ENCODE measurements at places on chromosomes 2 and 18.

DNA sequence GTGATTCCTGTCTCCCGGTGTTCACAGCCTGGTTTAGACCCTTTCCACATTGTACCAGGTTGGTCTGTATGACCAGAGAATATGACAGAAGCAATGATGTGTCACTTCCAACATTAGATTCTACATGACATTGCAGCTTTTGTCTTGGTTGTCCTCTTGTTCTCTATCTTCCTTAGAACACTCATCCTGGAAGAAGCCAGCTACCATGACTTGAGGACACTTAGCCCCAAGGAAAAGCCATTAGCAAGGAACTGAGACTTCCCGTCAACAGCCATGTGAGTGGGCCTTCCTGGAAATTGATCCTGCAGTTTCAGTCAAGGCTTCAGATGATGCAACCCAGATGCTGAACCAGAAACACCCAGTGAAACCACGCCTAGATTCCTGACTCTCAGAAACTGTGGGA lies 143.3 kb downstream of the MREG start:
- no peak for DNase-seq

- DNase-seq = no peak
Measured at GRCh38 chr2:242058116-242058680, 188.7 kb downstream of the RTP5 start.

DNA sequence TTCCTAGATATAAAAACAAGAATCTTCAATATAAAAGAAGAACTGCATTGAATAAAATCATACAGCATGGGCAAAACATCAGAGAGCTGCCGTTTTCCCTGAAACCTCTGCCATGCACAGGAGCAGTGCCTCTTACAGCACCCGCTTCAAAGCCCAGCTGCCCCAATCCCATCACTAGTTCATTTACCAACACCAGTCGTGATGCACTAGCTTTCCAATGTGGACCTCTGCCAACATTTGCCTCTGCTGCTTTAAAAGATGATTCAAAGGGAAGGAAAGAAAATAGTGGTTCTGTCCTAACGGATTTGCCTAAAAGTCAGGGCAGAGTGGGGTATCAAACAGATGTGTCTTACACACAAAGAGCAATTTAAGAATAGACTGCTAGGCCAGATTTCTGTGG lies 43.4 kb upstream of the AP1S3 start:
- no peak for DNase-seq

GRCh38 chr2:160225722-160226121 lies 25.6 kb upstream of the ITGB6 start:
- no peak for DNase-seq

Measured in GM12878 (cell line).